NCI-H510A treated with DMSO at 0.1 percent for 48 hours (cell line): ENCODE measurements at places on chromosomes 2 and 18.

- DNase-seq = peak; percentile 35
Observed at GRCh38 chr2:225429717-225430116, 30.2 kb downstream of the NYAP2 start.

- DNase-seq = no peak
Observed at GRCh38 chr2:217465100-217465499, 537.7 kb downstream of the TNS1 start.

DNA sequence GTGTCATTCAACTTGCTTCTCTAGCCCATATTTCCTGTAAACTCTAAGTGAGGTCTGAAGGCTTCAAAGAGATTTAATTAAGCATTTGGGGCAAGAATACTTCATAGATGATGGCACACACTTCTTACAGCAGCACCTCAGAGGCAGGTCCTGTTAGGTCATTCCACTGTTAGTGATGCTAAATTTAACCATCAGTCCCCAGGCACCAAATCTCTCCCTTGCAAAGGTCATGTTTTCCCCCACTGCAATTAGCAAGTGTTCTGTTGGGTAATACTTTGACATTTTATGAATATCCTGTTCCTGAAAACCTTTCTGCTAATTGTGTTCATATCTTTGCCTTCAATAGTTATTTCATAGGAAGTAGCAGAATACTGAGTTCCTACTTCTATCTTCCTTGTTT lies 117.0 kb downstream of the STK39 start:
- DNase-seq = no peak

DNA sequence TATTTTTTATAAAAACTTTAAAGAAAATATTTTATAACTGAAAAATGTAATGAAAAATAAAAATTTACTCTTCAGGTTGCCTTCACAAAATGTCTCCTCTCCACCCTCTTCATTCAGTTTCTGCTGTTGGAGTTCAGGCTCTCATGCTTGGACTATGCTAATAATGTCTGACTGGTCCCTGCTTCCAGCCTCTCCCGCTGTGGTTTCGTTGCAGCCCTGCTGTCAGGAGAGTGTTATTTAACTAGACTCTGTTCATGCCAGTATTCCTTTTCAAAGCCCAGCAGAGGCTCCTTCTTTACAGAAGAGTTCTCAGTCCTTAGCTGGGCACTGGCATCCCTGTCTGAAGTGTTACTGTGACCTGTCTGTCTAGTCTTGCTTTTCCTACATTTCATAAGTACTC lies 40.4 kb downstream of the CLIP4 start:
- peak; percentile 43 for DNase-seq

DNA sequence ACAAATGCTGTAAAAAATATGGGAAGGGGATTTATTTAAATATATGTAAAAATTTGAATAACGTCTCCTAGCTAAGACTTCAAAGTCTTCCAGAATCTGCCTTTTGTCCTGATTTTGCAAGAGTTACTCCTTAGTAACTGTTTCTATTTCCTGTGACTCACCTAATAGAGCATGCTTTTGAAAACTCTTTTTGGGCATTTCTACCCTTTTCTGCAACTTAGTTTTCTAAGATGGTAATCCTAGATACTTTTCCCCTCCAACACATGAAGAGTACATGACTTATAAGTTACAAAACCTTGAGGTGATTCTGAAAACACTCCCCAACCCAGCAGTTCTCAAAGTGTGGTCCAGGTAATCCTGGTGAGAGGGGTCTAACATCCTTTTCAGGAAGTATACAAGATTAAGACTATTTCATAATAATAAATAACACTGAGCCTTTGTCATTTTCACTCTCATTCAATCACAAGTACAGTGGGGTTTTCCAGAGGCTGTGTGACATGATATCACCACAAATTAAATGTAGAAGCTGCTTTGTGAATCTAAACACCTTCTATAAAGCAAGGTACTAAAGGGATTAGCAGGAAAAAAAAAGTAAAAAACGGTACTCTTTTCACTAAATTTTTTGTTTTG lies 31.9 kb downstream of the PPP4R3B start:
- no peak for DNase-seq

- no peak for DNase-seq
Observed at GRCh38 chr2:237213315-237214022, 127.8 kb downstream of the COPS8 start.

GRCh38 chr2:227881866-227882517 lies 10.6 kb downstream of the DAW1 start:
- no peak for DNase-seq

- no peak for DNase-seq
Observed at GRCh38 chr18:21112543-21113105, 1.0 kb upstream of the ROCK1 start.

GRCh38 chr2:118065015-118065706 lies 23.1 kb upstream of the INSIG2 start:
- no peak for DNase-seq

GRCh38 chr2:165953655-165954606 lies at the start of gene TTC21B:
Gene TTC21B (minus strand): TSS chr2:165953776. CDS start chr2:165953705, 71 bp downstream.
- peak; percentile 80 for DNase-seq

- DNase-seq = no peak
Observed at GRCh38 chr2:28612131-28612812, 116.4 kb downstream of the PLB1 start.

GRCh38 chr2:70553584-70554337 lies at the start of gene TGFA:
Gene TGFA (minus strand): TSS chr2:70553826. CDS start chr2:70553767, 59 bp downstream.
- DNase-seq = peak; percentile 82

GRCh38 chr2:162782138-162782537 lies 56.4 kb downstream of the KCNH7 start:
- DNase-seq = no peak

GRCh38 chr2:217864963-217865772 lies 137.6 kb downstream of the TNS1 start:
- DNase-seq = no peak

- DNase-seq = no peak
Observed at GRCh38 chr2:174083843-174084458, 118.8 kb upstream of the SP3 start.

- DNase-seq = no peak
Observed at GRCh38 chr2:189109921-189110397, 69.6 kb downstream of the COL5A2 start.

- no peak for DNase-seq
Observed at GRCh38 chr2:55158111-55158814, 73.8 kb downstream of the CLHC1 start.

DNA sequence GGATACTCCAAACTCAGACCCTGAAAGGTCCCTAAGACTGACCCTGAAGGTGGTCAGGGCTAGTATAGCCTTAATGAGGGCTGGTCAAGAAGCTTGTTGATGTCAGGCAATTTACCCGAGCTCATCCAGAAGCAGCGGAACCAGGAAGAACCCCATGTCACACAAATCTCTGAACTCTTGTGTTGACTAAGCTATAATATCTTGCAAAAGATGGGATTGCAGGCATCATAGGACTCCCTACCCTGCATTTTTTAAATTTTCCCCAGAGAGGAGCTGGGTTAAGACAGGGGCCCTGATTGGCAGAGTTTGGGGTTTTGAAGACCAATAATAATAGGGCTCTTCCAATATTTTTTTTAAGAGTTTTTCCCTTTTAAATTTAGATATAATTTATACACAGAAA lies 2.0 kb upstream of the PLEKHB2 start:
- DNase-seq = no peak

DNA sequence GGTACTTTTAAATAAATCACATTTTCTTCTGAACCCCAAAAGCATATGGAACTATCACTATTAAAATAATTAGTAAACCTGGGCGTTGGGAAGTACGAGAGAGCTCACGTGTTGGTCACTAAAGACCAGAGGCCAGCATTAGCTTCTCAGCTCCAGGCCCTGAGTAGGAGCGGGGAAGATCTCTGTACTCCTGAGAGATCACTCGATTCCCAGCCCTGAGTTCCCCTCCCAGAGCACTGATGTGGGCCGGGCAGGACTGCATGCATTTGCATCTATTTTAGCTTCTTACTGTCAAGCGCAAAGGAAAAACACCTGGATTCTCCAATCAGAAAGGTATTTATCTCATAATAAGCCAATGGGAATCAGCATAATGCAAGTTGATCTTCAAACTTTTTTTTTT lies 6.2 kb downstream of the PXDN start:
- no peak for DNase-seq

DNA sequence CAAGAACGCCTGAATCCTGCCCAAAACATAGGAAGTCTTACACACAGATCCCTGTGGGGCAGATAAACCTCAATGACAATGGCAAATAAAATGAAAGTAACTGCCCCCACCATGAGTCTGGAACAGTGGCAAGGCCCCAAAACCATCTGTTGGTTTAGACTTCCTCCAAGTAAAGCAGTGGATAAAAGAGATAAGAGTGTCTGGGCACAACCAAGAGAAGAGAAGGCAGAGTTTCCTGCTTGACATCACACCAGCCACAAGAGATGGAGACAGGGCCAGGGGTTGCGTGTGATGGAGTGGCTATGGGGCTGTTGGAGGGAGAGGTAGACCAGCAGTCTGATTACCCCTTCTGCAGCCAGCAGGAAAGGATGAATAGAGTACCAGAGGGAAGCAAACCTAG lies 212.1 kb upstream of the POU3F3 start:
- no peak for DNase-seq

DNA sequence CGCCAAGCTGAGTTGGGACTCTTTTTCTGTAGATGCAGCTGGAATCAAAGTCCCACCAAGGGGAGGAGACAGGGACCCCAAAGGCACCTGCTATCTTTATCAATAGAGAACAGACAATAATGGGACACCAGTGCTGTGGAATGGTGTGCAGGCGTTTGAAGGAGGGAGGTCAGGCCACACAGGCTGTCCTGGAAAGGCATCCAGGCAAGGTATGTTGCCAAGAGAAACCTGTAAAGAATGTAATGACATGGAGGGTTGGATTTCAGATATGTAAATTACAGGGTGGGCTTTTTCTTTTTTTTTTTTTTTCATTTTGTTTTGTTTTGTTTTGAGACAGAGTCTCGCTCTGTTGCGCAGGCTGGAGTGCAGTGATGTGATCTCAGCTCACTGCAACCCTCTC lies 9.7 kb upstream of the NMUR1 start:
- DNase-seq = no peak

DNA sequence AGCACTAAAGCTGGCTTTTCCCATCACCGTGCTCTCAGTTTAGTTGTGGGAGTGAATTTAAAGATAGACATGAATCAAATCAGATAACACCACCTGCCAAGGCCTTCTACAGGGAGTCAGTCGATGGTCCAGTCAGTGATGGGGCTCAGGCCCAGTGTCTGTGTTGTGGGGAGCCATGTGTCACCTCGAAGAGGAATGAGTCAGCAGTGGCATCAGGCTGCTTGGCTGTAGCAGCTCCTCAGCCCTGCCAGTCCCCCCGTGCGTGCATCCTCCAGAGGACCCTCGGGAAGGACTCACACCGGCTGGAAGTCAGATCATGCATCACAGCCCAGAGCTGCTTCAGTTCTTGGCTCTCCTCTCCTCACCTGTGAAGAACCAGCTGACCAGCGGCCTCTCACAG lies 420.4 kb upstream of the RAB6C start:
- DNase-seq = no peak

DNA sequence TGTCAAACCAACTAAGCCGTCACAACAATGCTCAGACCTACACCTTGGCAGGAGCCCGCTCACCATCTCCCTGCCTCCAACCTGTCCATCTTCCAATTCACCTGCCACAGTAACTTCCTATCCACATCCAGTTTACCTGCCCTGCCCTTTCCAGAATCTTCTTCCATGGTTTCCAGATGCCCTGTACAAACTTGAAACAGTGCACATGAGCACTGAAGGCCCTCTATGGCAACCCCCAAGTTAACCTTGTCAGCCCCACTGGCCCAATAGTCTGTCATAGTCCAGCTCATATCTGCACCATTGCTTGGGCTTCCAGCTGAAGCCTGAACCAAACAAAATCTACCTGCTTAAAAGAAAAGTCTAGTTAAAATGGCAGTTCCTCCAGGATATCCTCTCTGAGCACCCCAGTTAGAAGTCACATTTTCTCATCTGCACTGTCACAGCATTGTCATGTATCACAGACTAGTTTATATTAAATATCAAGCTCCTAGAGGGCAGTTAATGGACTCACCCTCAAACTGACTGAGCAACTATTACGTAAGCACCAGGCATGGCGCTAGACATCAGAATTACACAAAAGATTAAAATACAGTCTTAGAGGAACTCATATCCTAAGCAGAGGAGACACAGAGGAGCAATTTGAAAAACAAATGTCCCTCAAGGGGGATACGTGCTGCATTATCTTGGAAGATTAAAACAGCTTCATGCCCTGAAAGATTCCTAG lies 11.6 kb downstream of the NFE2L2 start:
- DNase-seq = no peak

GRCh38 chr2:230202430-230203109 lies 17.2 kb downstream of the SP110 start:
- DNase-seq = no peak

GRCh38 chr2:104504331-104505073 lies 349.4 kb upstream of the POU3F3 start:
- peak; percentile 92 for DNase-seq

DNA sequence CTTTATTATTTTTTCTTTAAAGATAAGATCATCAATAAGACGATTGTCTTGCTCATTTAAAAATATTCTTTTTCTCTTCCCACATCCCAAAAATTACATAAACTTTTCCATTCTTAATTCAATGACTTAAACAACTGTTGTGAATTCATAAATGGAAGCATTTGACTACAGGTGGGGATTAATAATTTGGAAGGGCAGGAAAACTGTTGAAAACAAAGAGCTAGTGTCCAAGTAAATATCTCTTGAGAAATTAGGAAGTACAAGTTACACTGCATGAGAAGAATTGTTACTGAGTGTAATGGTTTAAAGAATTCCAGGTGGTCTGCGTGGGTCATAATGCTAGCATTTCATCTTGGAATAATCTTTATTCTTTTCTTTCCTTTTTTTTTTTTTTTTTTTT lies 634.8 kb upstream of the ZEB2 start:
- DNase-seq = no peak

DNA sequence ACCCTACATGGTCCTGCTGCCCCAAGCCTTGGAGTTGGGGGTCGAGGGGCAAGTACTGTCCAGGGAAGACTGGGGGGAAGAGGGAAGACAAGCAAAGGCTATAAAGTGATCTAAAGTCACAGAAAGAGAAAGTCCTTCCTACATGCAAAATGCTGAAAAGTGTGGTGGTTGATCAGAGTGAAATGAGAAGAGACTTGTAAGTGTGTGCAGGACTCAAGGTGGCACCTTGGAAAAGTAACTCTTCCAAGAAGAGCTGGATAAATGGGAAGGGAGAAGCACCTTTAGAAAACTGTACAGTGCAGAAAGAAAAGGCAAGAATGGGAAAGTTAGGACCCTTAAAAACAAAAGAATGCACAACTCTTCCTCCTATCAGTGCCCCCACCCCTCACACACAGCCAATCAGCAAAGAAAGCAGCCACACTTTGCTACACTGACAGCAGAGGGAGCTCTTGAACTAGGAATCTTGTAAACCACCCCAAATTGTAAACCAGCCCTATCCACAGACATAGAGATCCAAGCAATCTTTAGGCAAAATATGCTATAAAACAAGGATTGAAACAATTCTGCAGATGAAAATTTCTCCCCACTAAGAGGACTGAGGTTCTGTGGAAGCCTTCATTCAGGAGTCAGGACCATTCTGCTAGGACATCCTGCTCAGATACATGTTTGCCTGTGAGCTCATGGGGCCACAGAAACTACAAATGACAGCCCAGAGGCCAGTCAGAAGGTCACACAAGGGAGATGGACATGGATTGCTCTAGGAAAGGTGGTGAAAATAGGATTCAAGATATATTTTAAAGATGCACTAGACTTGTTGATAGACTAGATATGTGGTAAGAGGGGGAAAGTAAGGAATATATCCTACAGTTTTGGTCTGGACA lies 146.4 kb downstream of the FTCDNL1 start:
- DNase-seq = peak; percentile 64
